ENCODE measurements at places on chromosomes 13 and 19.

- DNase-seq = no peak
These were observed 17.1 kb downstream of the SHISA7 start for GRCh38 chr19:55426042-55426441.

GRCh38 chr13:45445053-45445452 is 19.7 kb upstream of the COG3 start:
- no peak for DNase-seq

DNA sequence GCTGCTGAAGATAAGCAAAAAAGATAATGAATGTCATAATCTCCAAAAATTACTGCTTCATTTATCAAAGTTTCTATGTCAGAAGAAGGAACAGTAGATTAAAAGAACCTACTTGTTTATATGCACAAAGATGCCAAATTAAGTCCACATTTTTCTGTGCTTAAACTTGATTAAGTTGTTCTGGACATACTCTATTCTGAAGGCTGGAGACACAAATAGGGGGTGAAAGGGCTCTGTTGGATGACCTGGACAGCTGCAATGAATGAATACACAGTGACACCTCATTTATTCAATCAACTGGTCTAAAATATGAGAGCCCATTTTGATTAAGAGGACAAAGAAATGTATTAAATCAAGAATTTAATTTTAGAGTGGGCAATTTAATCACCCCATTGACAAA is 276.3 kb upstream of the PCDH9 start:
- no peak for DNase-seq

DNA sequence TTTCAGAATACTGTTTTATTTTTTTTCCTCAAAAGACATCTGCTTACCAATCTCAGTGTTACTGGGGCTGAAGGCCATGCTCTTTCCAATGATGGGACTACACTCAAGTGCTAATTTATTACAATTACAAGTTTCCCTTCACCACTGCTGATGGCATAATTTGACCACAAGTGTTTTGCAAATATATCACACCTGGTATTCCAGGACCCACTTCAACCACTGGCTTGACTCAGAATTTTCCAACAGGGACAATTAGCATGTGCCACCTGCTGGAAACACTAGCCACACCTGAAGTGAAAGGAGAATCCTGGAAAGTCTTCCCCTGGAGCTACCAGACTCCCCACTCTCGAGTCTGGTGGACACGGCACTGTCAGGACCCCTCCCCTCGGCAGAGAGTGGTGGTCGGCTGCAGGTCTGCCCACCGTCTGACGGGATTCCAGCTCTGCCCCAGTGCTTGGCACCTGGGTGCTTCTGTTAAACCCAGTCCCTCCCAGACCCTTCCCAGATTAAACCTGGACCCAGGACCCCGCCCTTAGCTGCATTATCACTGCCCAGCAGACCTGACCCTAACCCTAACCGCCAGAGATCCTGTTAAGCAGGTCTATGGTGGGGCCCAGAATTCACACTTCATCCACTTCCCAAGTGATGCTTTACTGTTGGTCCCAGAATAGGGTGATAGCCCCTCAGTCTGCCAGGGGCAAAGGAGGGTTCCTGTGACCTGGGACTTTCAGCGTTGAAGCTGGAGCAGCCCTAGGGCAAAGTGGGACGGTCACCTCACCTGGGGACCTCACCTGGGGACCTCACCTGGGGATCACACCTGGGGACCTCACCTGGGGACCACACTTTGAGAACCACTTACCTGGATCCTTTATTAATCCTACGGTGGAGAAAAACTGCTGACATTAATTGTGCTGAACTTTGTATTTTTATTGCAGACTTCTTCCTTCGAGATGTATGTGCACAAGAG is 17.6 kb upstream of the RASA3 start:
- DNase-seq = no peak

DNA sequence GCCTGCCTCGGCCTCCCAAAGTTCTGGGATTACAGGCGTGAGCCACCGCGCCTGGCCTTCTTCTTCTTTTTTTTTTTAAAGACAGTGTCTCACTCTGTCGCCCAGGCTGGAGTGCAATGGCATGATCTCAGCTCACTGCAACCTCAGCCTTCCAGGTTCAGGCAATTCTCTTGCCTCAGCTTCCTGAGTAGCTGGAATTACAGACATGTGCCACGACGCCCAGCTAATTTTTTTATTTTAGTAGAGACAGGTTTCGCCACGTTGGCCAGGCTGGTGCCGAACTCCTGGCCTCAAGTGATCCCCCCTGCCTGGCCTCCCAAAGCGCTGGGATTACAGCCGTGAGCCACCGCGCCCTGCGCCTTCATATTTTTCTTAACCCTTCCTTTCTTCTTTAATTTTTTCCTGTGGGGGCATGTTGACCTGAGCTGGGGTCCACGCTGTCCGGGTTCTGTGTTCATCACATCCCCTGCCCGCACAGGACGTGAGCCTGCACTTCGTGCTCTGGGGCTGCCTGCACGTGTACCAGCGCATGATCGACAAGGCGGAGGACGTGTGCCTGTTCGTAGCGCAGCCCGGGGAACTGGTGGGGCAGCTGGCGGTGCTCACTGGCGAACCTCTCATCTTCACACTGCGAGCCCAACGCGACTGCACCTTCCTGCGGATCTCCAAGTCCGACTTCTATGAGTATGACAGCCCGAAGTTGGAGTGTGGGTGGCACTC is 14.1 kb downstream of the PNPLA6 start:
- DNase-seq = no peak

DNA sequence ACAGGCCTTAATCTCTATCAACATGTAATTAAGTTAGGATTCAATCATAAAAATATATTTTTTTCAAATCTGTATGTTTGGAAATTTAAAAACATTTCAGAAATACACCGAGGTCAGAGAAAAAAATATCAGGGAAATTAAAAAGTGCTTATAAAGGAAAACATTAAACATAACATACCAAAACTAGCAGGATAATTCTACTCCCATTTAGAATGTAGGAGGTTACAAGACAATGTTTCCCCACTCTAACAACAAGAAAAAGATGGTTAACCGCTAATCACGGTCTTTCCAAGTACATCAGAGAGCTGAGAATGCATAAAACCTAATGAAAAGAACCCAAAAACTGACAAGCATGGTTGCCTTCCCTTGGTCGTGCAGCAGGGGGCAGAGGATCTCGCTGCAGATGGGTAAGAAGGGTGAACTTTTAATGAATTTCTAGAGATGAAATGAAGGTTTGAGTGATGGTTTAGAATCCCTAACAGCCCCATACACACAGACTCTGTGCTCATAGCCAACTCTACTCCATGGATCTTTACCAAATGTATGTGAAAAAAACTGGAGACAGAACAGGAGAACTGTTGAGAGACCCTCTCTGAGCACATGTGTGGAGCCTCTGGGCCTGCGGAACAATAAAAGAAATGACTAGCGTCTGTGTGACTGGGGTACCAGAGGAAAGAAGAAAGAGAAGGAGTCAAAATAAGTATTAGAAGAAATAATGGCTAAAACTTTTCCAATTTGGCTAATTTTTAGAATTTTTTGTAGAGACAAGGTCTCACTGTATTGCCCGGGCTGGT is 51.3 kb upstream of the LSM14A start:
- DNase-seq = peak; percentile 33

DNA sequence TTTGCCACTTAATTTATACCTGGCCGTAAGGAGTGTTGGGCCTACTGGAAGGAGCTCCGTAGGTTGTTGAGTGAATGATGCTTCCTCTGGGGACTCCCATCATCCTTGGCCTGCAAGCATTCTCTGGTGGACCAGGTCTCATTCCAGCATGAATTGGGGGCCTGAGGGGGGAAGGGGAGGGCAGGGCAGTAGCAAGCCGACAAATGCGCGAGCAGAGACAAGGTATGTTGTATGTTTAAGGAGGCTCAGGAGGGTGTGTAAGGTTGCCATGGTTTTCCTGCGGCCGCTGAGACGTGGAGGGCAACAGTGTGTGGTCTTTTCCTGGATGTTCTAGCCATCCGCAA is 749 bp downstream of the ZNF264 start:
- DNase-seq = no peak

- no peak for DNase-seq
These were observed 111.1 kb downstream of the DNAJC3 start for GRCh38 chr13:95788100-95788463.

GRCh38 chr19:23060016-23060415 is 56.8 kb upstream of the ZNF730 start:
- DNase-seq = no peak

DNA sequence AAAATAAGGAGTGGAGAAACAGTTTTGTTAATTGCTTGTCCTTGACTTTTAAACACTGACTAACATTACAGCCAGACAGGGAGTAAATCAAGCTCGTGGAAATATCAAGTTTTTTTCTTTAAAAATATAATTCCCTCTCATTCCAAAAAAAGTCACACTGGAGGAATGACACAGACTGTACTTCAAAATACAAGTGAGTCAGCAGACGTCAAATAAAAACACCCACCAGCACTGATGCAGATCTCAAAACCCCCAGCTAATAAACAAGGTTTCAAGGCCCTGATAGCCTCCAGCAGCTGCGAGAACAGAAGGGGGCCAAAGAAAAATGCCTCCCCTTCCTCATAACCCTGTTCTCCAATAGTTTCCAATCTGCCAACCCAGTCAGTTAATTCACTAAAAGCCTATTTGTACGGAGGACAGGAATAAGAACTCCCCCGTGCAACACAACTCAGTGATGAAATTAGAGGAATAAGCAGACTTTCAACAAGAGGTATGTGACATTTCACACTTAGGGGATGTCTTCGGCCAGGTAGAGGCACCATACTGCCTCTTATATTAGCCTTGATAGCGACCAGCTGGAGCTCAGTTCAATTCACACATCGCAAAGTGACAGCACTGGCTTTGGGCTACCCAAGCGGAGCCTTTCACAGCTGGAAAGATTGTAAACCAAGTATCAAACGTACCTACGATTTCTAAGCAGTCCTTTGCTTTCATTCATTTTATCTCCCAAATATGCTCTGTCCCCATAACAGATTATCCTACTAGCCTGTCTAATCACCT is 561.0 kb upstream of the KLF12 start:
- DNase-seq = peak; percentile 9

- DNase-seq = peak; percentile 53
These were observed 217.1 kb downstream of the POSTN start for GRCh38 chr13:37381502-37381901.

DNA sequence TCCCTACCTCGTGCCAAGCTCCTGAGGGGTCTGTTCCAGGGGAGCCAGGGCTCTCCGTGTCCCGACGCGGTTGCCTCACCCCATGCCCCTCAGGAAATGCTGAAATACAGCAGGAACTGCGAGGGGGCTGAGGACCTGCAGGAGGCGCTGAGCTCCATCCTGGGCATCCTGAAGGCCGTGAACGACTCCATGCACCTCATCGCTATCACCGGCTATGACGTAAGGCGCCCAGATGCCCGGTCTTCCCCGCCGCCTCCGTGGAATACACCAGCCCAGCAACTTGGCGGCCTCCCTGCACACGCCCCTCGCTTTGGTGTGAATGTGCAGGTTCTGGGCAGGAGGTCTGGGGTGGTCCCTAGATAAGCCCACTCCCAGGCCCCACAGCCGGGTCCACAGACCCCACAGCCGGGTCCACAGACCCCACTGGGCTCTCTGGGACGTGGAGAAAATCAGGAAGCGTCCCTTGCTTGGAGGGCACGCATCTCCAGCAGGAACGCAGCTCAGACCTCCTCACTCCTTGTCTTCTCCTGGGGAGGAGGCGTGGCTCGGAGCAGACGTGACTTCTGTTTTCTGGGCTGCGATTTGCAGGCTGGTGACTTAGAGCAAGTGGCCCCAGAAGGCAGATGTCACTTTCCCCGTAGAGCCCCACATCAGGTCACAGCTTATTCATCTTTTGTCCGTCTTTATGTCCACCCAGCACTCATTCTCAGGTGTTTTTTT is 19.4 kb upstream of the F7 start:
- DNase-seq = no peak

- no peak for DNase-seq
These were observed 90.7 kb downstream of the ATP8A2 start for GRCh38 chr13:25462301-25463125.

GRCh38 chr13:70043685-70044084 is 63.9 kb upstream of the ATXN8OS start:
- DNase-seq = no peak

DNA sequence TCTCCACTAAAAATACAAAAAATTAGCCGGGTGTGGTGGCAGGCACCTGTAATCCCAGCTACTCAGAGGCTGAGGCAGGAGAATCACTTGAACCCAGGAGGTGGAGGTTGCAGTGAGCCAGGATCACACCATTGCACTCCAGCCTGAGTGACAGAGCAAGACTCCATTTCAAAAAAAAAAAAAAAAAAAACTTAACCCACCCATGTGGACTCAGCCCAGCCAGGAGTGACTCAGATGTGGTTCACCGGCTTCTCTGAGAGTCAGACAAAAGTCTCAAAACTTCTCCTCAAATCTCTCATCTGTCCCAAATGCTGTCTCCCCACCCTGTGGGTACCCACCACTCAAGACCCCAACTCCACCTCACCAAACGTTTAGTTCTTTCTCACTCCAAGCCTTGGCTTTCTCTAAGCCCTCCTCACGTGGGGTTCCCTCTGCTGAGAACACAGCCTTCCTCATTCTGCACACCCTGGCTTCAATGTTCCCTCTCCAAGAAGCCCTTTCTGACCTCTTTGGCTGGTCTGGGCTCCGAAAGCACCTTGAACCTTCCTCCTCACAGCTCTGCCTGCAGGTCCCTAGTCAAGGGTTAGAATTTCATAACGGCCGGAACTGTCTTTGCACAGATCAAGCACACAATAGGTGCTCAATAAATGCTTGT is 11.1 kb upstream of the RAB3A start:
- DNase-seq = peak; percentile 45

- DNase-seq = no peak
These were observed 1541.0 kb downstream of the SLITRK5 start for GRCh38 chr13:89212186-89212585.

- no peak for DNase-seq
These were observed 231.7 kb downstream of the FOXO1 start for GRCh38 chr13:40434516-40435397.

- peak; percentile 41 for DNase-seq
These were observed 64.3 kb downstream of the SPRY2 start for GRCh38 chr13:80276371-80277289.

DNA sequence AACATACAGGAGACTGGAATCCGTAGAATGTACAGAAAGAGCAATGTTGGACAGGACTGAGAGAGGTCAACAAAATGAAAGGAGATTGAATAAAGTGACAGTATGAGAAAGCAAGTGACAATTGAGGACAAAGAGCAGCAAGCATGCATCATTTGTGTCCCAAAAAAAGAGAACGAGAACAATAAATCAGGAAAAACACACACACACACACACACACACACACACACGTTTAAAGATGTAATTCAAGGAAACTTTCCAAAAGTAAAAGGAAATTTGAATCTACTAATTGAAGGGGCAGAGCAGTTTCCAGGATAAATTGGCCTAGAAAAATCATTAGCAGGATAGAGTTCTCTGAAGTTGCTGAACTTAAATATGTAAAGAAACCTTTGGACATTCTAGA is 16.9 kb downstream of the DPY19L3 start:
- DNase-seq = no peak

GRCh38 chr13:44354884-44355283 is 18.7 kb upstream of the SERP2 start:
- DNase-seq = no peak

GRCh38 chr13:97631158-97631557 is 197.2 kb downstream of the RAP2A start:
- DNase-seq = no peak

DNA sequence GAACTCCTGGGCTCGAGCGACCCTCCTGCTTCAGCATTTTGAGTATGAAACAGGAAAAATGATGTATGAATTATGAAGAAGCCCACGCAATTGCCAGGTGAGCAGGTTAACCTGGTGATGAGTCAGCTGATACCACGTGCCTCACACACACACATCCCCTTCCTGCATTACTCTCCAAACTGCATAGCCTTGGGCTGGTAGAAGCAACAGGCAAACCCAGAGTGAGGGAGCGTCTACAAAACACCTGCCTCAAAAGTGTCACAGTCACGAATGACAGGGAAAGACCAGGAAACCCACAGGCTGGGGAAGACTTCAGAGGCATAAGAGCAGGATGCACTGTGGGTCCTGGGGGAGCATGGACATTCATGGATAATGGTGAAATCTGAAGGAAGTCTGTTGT is 192.8 kb upstream of the IRS2 start:
- no peak for DNase-seq
